ENCODE measurements at places on chromosomes 12 and 14.

DNA sequence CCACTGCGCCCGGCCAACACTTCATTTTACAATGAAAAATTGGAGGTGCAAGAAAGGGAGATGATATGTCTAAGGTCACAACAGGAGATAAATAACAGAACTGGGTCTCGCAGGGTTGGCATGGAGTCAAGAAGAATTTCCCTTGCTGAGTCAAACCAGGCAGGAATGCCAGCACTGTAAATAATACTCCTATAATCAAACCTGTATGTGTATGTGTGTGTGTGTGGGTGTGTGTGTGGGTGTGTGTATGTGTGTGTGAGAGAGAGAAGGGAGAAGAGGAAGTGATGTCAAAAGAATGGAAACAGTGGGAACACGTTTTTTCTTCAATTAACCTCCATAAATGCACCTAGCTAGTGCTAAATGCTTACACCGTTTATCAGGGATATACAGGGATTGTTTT lies 70.4 kb downstream of the TMEM116 start:
- no peak for DNase-seq

GRCh38 chr12:129610601-129611120 lies 293.2 kb downstream of the TMEM132D start:
- no peak for DNase-seq

DNA sequence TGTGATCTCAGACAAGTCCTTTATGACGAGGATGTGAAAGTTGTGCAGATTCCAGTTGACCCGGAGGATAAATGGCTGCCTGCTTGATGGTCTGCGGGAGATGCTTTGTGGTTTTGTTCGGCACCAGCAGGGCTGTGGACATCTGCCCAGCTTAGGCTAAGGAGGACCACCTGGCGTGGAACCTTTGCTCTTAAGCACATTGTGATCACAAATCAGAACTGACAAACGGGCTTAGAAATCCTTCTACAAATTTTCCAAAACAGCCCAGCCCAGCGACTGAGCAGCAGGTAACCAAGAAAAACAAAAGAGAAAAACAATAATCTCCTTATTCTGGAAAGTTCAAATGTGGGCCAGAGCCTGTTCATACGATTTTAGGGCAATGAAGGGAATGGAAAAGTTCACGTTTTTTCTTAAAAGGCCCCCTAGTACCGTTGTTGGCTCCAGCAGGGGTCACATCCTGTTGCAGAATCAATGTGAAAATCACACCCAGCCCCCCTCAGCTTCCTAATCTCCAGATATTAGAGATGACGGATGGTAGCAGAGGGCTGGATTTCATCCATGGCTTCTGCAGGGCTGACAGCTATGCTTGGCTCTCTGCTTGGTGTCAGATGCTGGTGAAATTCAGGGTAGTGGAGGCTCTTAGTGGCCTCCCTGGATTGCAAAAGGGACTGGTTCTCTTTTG lies 81.1 kb upstream of the RFLNA start:
- DNase-seq, result no peak

DNA sequence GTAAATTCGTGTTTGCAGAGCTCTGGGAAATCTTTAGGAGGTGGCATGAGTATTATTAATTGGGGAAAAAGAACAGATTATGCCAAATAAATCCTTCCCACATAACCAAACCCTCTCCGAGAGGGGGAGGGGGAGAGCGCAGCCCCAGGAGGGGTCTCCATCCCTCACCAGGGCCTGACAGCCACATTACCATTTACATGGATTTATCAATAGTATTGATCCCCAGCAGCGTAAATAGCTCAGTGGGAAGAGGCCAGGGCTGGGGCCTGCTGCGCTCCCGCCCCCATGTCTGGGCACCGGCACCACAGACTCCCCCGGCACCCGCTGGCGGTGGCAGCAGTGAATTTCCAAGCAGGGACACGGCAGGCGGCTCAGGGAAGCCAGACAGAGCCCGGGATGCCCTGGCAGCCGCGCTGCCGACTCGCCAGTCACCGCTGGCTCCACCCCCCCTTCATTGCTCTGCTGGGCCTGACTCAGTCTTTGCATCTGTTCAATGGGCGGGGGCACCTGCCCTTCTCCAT lies 2.4 kb downstream of the NCOR2 start:
- no peak for DNase-seq

GRCh38 chr14:105376521-105377440 lies 21.6 kb upstream of the TEX22 start:
- no peak for DNase-seq

DNA sequence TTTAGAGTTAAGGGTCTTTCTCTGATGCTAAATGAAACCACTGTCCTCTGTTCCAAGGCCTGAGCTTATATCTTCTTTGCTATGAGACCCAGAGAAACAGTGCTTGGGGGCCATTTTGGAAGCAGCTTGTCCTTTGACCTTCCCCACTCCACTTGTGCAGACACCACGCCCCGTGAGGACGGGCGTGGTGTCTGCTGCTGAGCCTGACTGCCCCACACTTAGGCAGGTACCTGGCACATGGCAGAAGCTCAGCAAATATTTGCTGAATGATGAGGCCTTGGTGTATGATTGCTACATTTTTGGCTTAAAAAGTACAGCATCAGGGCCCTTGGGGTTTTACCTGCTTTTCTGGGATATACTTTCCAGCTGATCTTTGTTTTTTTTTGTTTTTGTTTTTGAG lies 69.9 kb downstream of the RASSF3 start:
- no peak for DNase-seq

- no peak for DNase-seq
Measured at GRCh38 chr14:30938617-30939016, 64.3 kb downstream of the COCH start.

- DNase-seq, result no peak
Measured at GRCh38 chr12:88361493-88361892, 218.8 kb downstream of the KITLG start.

All from stimulated activated CD4-positive, alpha-beta T cell treated with anti-CD3 and anti-CD28 coated beads, Interleukin-1b, Interleukin-23, amount 100 ng/mL, for 48 hours (primary cell).